ENCODE measurements at places on chromosomes 4 and X. TPM values are rescaled to one million over a fixed set of nuclear protein-coding genes. Genes with fewer than 3 reads are reported as not detected.

DNA sequence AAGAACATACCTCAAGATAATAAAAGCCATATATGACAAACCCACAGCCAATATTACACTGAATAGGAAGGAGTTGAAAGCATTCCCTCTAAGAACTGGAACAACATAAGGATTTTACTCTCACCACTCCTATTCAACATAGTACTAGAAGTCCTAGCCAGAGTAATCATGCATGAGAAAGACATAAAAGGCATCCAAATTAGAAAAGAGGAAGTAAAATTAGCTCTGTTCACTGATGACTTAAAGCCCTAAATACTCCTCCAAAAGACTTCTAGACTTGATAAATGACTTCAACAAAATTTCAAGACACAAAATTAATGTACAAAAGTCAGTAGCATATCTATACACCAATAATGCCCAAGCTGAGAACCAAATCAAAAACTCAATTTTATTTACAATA is 235.7 kb downstream of the NKX6-1 start:
- no peak for DNase-seq

- DNase-seq, result no peak
Observed at GRCh38 chr4:15793506-15794363, 15.6 kb downstream of the CD38 start.

GRCh38 chr4:182449186-182449929 is 206.2 kb downstream of the TENM3 start:
- no peak for DNase-seq

DNA sequence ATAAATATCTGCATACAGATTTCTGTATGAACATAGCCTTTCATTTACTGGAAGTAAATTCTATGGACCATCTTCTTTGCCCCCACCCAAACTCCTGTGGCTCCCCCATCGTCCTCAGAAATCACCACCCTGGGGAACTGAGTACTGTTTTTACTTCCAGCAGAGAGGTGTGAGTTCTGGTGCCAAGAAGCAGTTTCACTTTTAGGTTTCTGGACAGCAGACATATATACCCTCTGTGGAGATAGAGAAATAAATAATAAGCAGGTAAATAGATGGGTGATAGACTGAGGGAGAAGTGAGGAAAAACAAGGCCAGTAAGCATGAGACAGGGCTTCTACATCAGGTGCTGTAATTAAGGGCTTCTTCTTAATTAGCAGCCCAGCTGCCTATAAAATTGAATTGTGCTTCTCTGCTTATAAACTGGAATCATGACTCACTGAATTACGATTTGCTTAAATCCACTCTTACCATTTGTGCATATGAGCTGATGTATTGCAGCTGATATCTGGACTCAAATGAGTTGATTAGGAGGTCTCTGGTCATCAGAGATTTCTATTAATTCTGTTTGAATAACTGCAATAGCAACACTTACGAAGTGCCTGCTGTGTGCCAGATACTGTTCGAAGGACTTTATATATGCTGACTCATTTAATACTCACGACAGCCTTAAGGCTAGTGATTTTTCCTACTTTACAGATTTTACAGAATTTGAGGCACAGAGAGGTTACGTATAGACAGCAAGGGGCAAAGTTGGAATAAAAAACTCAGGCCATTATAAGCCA is 60.8 kb upstream of the DHX15 start:
- peak; percentile 32 for DNase-seq

DNA sequence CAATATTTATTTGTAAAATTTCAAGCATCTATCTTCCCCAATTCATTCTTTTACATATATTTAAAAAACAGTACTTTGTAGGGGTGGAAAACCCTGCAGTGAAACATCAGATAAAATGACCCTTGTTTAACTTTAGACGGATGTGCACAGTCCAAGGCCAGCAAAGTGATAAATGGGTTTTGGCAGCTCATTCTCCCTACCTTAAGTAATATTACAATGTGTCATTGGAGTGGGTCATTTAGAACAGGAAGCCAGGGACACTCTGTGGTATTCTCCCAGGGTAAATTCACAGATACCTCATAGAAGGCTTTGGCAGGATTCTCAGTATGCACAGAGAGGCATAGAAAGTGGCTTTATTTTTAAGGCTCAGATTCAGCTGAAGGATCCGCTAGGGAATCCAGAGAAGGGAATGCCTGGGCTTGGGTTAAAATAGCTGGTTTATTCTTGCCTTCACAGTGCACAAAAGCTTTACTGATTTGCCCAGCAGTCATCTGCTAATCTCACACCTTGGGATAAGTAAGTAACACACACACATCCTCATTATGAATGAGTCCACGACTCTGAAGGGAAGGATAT is 206.7 kb downstream of the RASL11B start:
- no peak for DNase-seq

DNA sequence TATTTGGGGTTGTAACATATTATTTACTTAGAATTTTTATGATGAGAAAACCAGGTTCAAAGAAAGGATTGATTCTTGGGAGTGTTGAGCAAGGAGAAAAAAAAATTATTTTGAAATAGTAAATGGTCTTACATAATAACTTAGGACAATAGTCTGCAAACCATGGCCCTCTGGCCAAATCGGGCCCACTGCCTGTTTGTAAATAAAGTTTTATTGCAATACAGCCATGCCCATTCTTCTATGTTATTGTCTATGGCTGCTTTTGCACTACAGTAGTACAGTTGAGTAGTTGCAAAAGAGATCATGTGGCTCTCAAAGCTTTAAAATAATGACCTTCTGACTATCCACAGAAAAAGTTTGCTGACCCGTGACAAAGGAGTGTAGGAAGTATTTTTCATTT is 63.2 kb upstream of the MCUB start:
- DNase-seq, result no peak

DNA sequence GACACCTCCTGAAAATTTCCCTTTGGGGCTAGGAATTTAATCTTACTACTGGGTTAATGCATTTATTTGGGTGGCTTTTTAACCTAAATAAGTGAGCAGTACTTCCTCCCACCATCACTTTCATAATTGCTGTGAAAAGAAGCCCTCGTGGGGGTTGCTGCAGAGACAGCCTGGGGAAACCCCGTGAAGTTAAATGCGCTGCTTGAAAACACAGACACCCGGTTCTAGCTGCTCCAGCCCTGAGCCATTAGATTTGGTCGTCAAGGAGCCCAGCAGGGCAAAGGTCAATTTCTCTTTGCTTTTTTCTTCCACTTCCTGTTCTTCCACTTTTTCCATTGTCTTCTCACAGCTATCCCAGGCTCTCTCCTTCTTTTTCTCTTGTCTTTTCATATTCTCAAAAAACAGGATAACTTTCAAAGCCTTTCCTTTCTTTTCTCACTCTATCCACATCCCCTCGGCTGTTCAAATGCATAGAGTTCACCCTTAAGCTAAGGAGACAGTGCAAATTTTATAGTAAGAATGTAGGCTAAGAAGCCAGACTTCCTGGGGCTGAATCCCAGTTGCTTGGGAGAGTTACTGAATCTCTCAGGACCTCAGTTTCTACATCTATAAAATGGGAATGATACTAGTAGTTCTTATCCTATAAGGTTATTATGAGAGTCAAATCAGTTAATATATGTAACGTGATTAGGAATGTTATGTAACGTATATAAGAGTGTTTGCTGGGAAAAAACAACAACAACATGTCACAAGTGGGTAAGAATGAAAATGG is 91.5 kb upstream of the ZNF827 start:
- DNase-seq, result peak; percentile 76

- no peak for DNase-seq
Observed at GRCh38 chr4:186739802-186740434, 16.3 kb upstream of the FAT1 start.

GRCh38 chrX:107978071-107978470 is 4.1 kb downstream of the TEX13B start:
- no peak for DNase-seq

DNA sequence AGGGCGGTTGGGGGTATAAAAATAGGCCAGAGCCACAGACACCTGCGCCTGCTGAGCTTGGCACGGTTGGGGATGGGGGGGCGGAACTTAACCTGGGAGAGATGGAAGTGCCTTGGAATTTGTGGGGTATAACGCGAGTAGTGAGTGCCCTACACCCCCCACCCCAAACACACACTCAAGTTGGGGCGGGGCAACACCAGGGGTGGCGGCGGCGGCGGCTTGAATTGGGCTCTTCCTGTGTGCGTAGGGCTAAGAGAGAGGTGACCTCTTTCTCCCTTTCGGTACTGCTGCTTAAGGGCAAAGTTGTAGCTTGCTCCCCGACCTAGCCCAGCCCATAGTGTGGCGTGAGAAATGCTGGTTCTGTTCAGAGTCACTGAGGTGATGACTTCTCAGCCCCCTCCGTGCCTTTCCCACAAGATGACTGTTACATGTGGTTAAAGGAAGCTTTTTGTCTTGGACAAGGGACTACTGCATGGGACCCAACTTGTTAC is 839 bp downstream of the STK26 start:
- DNase-seq, result no peak

DNA sequence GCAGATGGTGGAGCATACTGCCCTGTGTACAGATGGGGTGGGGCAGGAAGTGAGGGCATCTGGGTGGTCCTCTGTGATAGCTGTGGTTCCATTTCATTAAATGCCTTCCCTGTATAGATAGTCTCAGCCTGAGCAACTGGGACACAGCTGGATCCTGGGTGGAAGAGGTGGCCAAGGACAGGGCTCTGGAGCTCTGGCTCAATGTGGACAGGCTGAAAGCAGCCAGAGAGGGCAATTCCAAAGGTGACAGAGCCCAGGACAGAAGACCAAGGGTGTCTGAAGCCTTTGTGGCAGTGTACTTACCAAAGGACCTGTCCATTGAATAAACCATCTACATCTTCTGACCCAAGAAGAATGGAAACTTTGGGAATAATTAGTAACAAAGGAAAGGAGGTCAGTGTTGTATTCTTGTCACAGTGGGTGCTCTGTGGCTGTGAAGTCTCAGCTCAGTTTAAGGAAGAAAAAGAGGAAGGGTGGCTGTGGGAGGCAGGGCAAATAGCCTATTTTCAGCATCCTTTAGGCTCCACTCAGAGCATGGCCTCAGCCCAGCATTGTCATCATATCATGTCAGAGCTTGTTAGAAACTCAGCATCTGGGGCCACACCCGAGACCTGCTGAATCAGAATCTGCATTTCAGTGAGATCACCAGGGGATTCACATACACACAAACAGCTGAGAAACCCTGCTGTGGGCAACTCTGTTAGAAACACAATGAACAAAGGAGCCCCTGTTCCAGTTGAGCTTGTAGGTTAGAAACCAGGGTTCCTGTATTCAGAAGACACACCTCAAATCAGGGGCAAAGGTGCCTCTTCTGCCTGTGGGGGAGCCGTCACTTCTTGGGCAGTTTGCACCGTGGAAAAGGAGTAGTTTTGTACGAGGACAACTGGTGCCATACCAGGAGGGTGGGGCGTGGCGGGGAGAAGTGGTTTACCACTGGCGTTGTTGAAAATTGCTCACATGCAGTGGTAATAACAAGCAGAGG is 168.6 kb downstream of the PTTG2 start:
- DNase-seq, result no peak

DNA sequence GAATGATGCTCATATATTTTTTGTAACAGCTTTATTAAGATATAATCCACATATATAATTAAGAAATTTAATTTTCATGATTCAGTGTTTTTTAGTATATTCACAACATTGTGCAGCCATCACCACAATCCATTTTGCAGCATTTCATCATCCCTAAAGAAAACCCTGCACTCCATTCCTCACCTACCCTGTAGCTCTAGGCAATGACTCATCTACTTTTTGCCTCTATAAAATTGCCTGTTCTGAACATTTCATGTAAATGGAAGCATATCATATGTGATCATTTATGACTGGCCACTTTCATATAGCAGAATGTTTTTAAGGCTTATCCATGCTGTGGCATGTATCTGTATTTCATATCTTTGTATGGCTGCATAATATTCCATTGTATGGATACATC is 339.9 kb downstream of the MAPK10 start:
- DNase-seq, result no peak

DNA sequence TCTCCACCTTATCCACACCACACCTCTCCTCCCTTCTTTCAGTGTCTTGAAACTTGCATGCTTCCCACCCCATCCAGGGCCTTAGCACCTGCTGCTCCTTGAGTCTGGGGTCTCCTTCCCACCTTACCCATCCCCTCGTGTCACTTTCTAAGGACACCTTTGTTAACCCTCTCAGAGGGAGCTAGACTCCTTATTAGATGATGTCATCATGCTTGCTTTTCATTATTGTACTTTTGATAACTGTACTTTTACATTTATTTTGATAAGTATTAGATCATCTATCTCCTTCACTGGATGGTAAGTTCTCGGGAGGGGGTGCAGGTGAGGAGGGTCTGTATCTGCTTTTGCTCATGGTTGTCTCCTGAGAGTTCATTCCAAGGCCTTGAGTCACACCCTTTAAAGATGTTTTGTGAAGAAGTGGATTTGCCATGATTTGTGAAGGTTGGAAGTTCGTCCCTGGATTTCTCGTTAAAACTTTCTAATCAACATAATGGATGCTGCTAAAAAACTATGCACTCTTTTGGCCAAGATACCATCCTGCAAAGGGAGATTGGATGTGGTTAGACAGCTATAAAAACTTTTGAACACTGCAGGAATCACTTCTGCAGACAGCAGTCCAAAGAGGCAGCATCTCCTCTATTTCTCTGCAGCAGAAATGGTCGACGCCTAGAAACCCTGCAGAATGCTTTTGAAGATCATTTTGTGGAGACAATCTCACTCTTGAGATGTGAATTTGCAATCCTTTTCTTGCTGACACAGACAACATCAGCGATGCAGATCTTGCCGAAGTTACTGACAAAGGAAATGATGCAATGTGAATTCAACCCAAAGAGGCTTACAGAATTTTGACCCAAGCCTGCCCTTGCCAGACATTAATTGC is 69.6 kb downstream of the ENPP6 start:
- no peak for DNase-seq

GRCh38 chrX:151398346-151398745 is 1.3 kb downstream of the VMA21 start:
- DNase-seq, result no peak

GRCh38 chr4:123744664-123745290 is 348.2 kb downstream of the SPRY1 start:
- peak; percentile 49 for DNase-seq

DNA sequence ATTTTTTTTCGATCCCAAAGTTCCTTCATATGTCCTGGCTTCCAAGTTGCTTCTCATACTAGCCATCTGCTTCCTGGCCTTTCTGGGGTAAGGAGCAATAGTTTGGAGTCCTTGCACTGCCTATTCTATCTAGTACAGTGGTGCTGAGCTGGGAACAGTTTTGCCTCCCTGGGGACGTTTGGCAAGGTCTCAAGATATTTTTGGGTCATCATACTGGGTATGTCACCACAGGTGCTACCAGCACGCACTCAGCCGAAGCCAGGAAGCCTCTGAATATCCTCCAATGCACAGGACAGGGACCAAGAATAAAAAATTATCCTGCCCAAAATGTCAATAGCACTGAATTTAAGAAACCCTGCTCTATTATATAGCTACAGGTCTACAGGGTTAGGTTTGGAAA is 35.4 kb upstream of the TMSB15B start:
- DNase-seq, result no peak

- no peak for DNase-seq
Observed at GRCh38 chr4:154361450-154361849, 130.1 kb downstream of the DCHS2 start.

The S100P gene
- 142 TPM for polyA plus RNA-seq

The SLC39A8 gene
- polyA plus RNA-seq, result 2.1 TPM

The CLDN34 gene
- not detected for polyA plus RNA-seq

The FRG2 gene
- polyA plus RNA-seq, result not detected

The ETDC gene
- polyA plus RNA-seq, result not detected

The AMER1 gene
- polyA plus RNA-seq, result 0.90 TPM

The NMU gene
- polyA plus RNA-seq, result 1.2 TPM

The USP17L26 gene
- polyA plus RNA-seq, result not detected

The AFM gene
- polyA plus RNA-seq, result 0.05 TPM

The AKAP4 gene
- not detected for polyA plus RNA-seq

The CT45A5 gene
- polyA plus RNA-seq, result not detected

The DMRTC1 gene
- polyA plus RNA-seq, result not detected

The TCEANC gene
- 1.2 TPM for polyA plus RNA-seq
